Spinal cord (tissue), 10 donors: ENCODE measurements at places on chromosomes 12 and 14.

- DNase-seq: peak; percentile 33
Measured at GRCh38 chr12:69211160-69211559, 28.2 kb upstream of the CPSF6 start.

DNA sequence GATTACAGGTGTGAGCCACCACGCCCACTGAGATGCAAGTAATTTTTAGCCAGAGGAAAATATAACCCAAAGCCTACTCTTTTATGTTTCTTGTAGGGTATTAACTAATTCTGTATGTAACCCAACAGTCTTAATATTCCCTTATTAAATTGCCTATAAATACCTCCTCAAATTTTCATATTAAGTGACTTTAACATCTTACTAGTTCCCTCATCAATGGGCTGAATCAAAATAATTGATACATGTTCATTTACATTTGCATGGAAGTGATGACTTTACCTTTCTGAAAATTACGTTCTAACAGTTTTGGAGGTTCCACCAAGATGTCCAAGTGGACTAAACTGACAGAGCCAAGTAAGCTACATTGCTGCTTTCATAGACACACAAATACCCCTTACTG is 3.1 kb downstream of the SOS2 start:
- DNase-seq: no peak

DNA sequence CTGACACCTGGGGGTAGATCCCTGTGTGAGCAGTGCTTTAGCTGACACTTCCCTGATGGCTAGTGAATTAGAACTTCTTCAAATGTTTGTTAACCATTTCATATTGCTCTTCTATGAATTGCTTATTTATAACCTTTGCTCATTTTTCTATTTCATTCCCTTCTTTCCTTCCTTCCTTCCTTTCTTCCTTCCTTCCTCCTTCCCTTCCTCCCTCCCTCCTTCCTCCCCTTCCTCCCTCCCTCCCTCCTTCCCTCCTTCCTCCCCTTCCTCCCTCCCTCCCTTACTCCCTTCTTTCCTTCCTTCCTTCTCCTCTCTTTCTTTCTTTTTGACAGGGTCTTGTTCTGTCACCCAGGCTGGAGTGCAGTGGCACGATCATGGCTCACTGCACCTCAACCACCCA is 23.3 kb upstream of the CEP170B start:
- DNase-seq: no peak

DNA sequence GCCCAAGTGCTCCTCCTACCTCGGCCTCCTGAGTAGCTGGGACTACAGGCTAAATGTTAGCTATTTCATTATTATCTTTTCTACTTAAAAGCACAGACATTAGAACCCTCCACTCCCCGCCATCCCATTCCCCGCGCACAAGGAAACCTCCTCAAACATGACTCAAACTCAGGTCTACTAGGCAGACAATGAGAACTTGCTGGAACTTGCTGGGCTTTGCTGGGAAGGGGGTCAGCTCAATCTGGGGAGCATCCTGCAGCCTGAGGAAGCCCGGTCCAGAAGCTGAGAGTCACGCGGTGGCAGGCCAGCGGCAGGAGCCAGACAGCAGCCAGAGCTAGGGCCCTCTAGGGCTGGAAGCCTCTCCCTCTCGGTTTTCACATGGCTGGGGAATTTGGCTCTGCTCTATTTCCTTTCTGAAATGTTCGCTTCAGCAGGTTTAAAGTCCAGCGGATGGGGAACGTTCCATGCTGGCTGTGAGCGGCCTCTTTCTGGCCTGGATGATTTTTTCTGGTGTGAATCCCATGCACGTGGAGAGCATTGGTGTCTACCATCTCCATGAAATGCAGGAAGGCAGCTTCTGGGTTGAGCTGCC is 68.5 kb downstream of the SLC6A12 start:
- DNase-seq: no peak

GRCh38 chr14:97977651-97978261 is 1180.6 kb downstream of the VRK1 start:
- peak; percentile 86 for DNase-seq

DNA sequence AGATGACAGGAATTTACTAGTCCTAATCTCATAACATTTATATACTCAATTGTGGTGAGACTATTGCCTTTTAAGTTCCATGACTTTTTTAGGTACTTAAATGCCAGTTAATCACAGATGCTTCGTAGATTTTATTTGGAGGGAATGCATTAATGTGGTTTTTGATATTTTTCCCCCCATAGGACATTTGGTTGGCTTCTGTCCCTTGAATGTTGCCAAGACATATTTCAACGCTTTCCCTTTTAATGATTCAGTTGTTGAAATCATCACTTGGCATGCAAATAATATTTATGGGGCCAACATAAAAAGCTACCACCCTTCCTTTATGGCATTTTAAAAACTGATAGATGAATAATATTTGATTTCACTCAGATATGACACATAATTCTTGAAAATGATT is 172.1 kb downstream of the ACSS3 start:
- DNase-seq: no peak

- no peak for DNase-seq
Measured at GRCh38 chr14:106003351-106003750, 477.0 kb downstream of the TMEM121 start.

- no peak for DNase-seq
Measured at GRCh38 chr12:103901518-103902173, 28.6 kb upstream of the HSP90B1 start.

- DNase-seq: no peak
Measured at GRCh38 chr12:15589328-15590032, 199.7 kb downstream of the EPS8 start.

- no peak for DNase-seq
Measured at GRCh38 chr12:111482462-111482861, 76.7 kb downstream of the SH2B3 start.

- no peak for DNase-seq
Measured at GRCh38 chr12:6195665-6196535, 4.3 kb upstream of the CD9 start.

DNA sequence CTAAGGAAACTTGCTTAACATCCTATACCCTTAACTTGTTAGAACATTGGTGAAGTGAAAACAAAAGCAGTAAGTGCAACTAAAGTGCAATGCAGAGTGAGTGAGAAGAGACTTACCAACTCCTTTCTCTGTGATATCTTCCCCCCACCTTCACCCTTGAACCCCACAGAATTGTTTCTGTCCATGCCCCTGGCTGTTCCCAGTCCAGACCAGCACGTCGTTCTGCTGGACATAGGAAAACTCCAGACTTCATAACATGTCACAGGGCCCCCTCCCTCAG is 91.9 kb downstream of the DAD1 start:
- no peak for DNase-seq
